Stimulated activated CD8-positive, alpha-beta memory T cell treated with anti-CD3 and anti-CD28 coated beads, Interleukin-12 subunit alpha, Interleukin-12 subunit beta, amount 100 ng/mL, for 1 hour (primary cell): ENCODE measurements at places on chromosomes 16 and 17.

DNA sequence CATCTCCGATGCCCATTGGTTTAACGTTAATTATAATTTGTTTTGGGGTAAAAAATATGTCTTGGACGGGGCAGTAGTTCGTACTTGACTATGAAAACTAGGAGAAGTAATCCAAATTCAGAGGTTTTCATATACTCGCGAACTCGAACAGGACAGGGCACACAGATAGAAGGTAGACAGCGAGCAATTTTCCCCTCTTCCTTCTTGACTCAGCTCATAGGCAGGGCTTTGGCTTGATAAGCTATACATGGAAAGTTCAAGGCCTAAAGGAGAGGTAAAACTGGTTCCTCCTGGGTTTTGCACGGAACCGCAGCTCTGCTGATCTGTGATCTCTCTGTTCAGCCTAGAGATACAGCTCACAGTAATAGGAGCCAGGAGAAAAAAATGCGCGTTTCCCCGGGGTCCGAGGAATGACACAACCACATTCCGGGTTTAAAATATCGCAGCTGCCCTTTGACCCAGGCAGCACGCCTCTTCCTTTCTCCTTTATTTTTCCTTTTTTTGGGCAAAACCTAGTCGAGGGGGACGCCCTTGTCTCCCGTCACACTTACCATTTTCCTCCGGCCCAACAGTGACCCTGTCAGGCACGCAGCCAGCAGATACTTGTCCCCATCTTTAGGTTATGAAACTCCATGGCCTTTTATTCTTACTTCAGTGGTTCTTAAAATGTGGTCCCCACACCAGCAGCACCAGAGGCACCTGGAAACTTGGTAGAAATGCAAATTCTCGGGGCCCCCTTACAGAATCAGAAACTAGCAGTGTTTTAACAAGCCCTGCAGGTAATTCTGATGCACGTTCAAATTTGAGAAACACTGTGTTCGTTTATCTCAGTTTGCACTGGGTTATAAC lies 1.7 kb upstream of the LASP1 start:
- DNase-seq, result no peak

- DNase-seq, result no peak
These were observed 2.3 kb upstream of the ANKRD40 start for GRCh38 chr17:50710025-50710424.

GRCh38 chr17:18321309-18321708 lies 6.2 kb downstream of the SMCR8 start:
- no peak for DNase-seq

- no peak for DNase-seq
These were observed 13.5 kb upstream of the DNAI2 start for GRCh38 chr17:74260525-74260850.

- DNase-seq, result no peak
These were observed 27.3 kb downstream of the LASP1 start for GRCh38 chr17:38897176-38897575.

DNA sequence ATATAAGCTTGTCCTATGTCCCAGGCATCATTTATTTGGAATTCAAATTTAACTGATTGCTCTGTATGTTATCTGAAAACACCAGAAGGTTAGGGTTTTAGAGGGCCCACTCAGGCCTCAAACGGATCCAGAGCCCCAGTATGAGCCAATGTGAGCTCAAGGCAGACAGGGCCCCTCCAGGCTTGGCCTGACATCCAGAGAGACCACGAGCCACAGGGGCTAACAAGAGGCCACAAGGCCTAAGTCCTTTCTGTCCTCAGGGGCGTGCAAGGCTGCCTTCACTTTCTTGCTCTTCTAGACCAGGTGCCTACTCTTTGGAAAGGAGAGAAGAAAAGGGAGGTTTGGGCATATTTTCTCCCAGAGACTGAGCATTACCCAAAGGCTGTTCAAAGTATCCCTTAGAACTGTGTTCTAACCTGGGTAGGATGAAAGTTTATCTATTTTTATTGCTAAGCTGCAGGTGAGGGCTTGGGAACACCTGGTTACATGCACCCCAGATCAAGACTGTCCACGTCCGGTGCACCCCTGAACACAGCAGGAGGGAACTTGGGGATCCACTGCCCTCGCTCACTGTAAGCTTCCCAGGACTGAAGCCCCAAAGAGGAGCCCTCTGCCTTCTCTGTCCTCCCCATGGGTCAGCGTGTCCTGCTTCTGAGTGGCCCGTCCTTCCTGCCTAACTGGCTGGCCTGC lies 1.5 kb upstream of the ENGASE start:
- no peak for DNase-seq

DNA sequence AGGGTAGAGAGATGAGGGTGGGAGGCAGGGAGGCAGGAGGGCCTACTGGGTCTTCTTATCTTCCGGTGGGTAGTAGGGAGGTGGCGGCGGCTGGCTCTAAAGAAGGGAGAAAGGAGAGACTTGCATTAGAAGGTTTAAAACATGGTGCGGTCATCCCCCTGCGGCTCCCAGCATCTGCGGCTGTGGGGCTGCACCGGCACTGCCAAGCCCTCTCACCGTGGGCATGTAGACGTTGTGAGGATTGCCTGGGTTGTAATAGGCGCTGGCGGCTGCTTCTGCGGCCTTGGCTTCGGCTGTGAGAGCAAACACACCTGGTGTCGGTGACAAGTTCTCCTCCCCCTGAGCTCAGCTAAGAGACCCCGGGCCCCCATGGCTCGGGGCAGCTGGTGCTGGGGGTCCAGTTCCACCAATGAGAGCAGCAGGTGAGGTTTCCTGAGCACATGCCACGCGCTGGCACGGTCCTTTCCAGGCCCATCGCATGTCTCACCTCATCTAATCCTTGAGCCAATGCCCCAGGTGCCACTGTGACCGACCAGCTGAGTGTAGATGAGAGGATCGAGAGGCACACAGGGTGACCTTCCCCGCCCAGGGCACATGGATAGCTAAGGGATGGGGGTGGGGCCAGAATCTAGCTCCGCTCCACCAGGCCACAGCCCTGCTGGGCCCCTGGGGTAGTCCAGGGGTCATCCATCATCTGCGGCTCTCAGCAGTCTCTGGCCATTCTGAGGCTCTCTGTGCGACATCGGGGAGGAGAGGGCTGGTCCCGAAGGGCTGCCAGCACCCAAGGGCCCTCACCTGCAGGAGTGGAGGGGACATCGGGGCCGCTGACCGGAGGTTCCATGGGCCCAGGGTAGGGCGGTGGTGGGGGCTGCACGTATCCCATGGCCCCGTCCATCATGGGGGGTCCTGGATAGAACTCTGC lies 2.7 kb upstream of the UNC13D start:
- no peak for DNase-seq

DNA sequence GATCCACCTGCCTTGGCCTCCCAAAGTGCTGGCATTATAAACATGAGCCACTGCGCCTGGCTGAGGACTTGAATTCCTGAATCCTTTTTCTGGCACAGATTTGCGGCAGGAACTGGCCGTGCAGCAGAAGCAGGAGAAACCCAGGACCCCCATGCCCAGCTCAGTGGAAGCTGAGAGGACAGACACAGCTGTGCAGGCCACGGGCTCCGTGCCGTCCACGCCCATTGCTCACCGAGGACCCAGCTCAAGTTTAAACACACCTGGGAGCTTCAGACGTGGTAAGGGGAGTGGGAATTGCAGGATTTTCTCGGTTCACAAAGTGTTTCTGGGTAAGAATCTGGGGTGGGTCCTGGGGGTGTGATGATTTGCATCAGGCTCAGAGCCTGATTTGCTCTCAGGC lies 41.0 kb downstream of the NDE1 start:
- no peak for DNase-seq

DNA sequence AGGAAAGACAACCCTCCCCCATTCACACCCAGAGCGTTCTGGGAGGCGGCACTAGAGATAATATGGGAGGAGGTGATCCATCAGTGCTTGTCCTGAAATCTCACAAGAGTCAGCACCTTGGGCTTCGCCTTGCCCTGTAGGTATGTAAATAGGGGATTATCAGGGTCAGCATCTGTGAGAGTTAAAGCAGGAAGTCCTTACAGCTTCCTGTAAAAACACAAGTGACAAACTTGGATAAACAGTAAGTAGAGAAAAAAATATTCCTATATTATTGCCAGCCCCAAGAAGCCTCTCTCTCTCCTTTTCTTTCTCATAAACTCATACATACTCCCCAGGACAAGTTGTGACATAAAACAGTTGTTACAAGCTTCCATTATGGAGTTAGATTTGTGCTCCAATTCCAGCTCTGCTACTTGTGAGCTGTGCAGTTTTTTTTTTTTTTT lies 187.7 kb downstream of the MAF start:
- no peak for DNase-seq

- DNase-seq, result no peak
These were observed 36.1 kb upstream of the ATP2C2 start for GRCh38 chr16:84331998-84332780.

DNA sequence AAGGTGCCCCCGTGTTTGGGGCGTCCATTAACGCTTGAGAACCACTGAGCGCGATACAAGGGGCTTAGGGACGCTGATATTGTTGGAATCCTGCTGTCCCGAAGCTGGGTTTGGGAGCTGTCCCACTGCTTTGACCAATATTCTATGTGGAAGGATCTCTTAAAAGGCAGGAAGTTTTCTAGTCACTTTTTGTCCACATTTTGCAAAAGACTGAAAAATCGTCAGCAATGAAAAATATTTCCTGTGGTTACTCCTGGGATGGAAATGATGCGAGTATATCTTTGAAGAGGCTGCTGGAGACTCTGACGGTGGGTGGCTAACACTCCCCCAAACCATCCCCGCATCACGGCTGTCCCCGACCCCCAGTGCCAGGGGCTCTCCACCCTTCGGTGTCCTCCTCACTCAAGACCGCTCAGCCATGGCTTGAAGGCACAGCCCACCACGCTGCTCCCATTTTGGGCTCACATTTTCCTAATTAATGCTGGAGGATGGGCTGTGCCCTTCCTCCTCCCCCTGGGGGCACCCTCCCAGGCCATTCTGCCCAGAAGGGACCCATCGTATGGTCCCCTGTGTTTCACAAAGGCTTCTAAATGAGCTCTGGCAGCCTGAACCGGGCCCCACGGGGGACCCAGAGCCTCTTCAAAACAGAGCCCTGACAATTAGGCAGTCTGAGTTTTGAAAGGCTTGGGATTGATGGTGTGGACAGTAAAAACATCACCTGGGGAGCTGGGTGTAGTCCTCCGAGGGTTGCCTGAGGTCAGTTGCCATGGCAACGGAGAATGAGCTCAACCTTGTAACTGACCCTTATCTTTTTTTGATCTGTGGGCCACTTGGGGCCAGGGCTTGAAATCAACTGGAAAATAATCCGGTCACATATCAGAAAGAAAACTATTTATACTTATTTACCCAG lies 158.6 kb downstream of the C16orf78 start:
- DNase-seq, result no peak

GRCh38 chr17:32285306-32285705 lies 19.7 kb downstream of the RHBDL3 start:
- DNase-seq, result no peak

GRCh38 chr16:85554889-85555718 lies 58.0 kb upstream of the GSE1 start:
- peak; percentile 34 for DNase-seq

GRCh38 chr16:87240211-87241136 lies 76.7 kb downstream of the C16orf95 start:
- no peak for DNase-seq

- DNase-seq, result no peak
These were observed 38.8 kb upstream of the PVALEF start for GRCh38 chr17:81126281-81127132.

DNA sequence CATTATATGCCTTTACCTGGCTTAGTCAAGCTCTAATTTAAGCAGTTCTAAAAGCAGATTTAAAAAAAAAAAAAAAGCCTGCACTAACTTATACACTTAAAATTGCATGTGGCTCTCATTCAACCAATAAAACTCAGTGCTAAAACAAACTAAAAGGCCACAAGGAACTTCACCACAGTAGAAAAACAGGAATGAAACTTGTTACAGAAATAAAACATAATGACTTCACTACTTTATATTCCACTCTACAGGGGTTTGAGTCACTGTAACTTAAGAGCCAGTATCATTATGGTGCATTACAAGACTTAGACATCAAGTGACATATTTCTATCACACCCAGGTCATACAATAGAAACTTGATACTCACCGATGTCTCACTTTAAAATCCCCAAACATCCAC lies 11.1 kb downstream of the CA10 start:
- no peak for DNase-seq

- no peak for DNase-seq
These were observed 61.7 kb downstream of the DNAH17 start for GRCh38 chr17:78515480-78515879.

GRCh38 chr16:6484935-6485334 lies 847.7 kb upstream of the RBFOX1 start:
- no peak for DNase-seq

DNA sequence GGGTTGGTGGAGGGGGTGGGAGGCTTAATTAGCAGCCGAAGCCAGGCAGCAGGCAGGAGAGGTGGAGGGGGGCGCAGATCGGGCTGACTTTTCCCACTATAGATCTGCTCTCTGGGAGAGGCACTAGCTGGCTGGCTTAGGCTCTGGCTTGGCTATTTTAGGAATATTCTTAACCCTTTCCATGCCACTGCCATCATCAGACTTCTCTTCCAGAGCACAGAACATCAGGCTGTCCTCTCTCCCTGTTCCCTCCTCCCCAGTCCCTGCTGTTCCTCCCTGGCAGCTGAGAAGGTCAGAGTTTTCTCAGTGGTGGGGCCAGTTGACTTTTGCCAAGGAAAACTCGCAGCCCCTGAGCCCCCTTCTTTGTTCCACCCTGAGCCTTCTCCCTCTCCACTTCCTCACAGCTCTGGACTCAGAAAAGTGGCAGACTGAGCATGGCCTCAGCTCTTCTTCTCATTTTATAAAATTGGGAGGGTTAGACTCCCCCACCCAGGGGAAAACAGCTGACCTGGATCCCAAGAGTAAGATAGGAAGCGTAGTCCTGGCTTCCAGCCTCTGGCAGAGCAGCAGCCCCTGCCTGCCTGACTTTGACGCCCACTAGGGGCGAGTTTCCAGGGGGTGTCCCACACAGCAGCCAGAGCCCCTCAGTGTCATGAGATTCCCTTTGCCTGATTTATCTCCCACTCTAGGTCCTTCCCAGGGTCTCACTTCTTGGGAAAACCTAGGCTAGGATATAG lies 9.9 kb upstream of the C1QL1 start:
- DNase-seq, result no peak

DNA sequence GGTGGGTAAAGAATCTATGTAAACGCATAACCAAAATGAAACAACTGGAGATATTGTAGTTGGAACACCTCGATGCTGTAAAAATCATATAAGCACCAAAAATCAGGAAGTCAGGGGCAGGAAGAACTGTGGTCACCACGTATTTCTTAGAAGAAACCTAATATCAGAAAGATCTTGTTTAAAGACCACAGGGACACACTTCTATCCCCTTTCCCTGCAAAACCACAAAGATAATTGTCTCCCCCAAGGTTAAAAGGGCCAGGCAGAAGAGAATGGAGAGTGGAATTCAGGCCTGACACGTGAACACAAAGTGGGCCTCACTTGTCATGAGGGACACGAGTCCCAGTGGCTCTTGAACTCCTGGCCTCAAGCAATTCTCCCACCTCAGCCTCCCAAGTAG lies 68.1 kb downstream of the GSG1L start:
- DNase-seq, result no peak
